MCF 10A (cell line): ENCODE measurements at places on chromosomes 5 and 9.

GRCh38 chr9:120869360-120869687 lies 7.7 kb downstream of the PHF19 start:
- no peak for DNase-seq

GRCh38 chr9:134855231-134855899 lies 25.2 kb upstream of the FCN2 start:
- DNase-seq: no peak

- DNase-seq: no peak
Measured at GRCh38 chr9:4229252-4229651, 70.6 kb downstream of the GLIS3 start.

DNA sequence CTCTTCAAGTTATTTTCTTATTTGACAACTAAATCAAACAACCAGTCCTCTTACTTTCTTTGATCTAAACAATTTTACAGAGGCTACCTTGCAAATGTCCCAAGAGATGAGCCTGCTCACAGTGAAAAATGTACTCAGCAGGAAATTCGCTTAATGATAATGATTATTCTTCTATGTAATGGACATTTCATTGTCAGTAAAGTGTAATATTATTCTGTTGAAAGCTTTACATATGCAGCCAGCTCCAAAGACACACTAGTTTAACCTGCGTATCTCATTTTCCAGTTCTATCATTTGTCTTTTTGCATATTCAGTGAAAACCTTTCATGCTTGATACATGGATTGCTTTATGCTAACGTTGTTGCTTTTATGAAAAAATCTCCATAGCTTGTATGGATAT lies 758.7 kb upstream of the ZNF608 start:
- no peak for DNase-seq

- no peak for DNase-seq
Measured at GRCh38 chr5:15695215-15695731, 195.3 kb downstream of the FBXL7 start.

DNA sequence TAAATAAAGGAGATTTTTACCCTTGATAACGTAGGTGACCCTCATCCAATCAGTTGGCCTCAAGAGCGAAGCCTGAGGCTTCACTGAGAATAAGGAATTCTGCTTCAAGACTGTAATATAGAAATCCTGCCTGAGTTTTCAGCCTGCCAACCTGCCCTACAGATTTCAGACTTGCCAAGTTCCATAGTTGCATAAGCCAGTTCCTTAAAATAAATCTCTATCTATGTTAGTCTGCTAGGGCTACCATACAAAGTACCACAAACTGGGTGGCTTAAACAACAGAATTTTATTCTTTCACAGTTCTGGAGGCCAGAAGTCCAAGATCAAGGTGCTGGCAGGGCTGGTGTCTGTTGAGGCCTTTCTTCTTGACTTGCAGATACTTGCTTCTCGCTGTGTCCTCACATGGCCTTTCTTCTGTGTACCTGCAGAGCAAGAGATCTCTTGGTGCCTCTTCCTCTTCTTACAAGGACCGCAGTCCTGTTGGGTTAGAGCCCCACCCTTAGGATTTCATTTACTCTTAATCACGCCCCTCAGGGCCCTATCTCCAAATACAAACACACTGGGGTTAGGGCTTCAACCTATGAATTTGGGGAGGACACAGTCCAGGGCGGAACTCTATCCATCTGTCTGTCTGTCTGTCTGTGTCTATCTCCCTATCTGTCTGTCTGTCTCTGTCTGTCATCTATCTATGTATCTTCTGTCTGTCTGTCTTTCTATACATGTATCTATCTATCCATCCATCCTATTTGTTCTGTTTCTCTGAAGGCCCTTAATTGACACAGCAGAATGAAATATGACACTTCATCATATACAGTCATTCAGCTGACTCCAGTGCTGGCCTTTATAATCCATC lies 17.0 kb upstream of the CMBL start:
- DNase-seq: no peak

DNA sequence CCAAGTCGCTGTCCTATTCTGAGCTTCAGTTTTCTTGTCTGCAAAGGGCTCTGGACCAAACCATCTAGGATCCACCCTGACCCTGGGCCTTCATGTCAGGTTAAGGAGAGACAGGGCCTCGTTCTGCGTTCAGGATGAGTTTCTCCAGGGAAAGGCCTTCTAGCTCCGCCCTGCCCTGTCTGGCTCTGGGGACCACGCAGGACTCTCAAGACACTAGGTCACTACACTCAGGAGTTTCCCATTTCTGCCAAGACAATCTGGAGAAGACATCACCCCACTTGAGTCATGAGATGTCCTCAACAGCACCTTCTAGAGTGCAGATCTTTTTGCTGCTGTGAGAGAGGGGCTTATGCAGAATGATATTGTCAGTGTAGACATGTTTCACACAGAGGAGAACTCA lies 53.2 kb upstream of the KCNMB1 start:
- no peak for DNase-seq

- no peak for DNase-seq
Measured at GRCh38 chr9:138016406-138017187, 139.0 kb downstream of the CACNA1B start.
